EL (cell line): ENCODE measurements at places on chromosomes 1 and 21.

- DNase-seq, result no peak
Measured at GRCh38 chr1:72483846-72484357, 201.6 kb upstream of the NEGR1 start.

GRCh38 chr21:38853421-38853919 lies 47.7 kb downstream of the ETS2 start:
- peak; percentile 87 for DNase-seq

GRCh38 chr1:224192082-224192788 lies 9.2 kb downstream of the DEGS1 start:
- no peak for DNase-seq

GRCh38 chr1:5340560-5341130 lies 651.6 kb downstream of the NPHP4 start:
- DNase-seq, result no peak

GRCh38 chr1:239511875-239512274 lies 125.5 kb downstream of the CHRM3 start:
- DNase-seq, result no peak

DNA sequence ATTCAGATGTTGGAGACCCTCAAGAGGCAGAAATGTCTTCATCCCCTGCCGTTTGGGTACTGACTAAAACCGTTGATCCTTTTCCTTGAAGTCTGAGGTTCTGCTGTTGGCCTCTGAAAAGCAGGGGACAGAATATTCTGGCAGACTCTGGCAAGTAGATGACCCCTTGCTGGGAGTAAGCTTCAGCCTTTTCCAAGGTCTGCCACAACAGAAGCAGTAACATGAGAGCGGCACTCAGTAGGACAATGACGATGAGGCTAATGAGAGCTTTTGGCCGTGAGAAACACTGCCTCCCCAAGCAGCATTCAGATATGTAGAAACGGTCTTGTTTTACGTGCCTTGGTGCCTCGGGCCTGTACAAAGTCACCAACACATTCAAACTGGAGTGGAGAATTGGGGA lies 143.7 kb downstream of the ST6GALNAC5 start:
- no peak for DNase-seq

DNA sequence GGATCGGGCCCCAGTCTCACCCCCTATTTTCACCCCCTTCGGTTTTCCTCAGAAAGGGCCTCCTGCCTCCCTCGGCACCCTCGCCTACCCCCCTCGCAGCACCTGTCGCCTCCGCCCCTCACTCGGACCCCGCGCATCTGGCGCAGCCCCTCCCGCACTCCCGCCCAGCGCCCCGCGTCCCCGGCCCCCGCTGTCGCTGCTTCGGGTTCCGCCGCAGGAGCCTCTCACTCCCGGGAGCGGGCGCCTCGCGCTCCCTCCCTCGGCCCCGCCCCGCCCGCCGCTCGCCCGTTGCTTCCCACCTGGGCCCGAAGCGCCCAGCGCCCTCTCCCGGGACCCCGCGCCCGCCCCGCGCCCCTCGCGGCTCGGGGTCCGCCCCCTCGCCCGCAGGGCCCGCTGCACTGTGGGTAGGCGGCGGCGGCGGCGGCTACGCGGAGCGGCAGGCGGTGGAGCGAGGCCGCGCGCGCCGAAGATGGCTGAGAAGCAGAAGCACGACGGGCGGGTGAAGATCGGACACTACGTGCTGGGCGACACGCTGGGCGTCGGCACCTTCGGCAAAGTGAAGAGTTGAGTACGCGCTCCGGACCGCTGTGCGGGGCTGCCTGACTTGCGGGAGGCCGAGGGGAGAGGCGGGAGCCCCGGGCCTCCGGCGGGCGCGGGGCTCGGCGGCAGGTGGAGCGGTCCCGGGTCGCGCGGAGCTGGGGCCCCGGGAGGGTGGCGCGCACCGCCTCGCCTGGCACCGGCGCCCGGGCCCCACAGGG lies at the start of gene PRKAA2:
PRKAA2 (plus strand) TSS at position 396 of the 758 bp plus-strand sequence; CDS start at position 470, 74 bp downstream.
- DNase-seq, result peak; percentile 54

- DNase-seq, result no peak
Measured at GRCh38 chr1:33005117-33005837, 31.4 kb downstream of the AK2 start.
